M059J (cell line): ENCODE measurements at places on chromosomes 5 and 9.

DNA sequence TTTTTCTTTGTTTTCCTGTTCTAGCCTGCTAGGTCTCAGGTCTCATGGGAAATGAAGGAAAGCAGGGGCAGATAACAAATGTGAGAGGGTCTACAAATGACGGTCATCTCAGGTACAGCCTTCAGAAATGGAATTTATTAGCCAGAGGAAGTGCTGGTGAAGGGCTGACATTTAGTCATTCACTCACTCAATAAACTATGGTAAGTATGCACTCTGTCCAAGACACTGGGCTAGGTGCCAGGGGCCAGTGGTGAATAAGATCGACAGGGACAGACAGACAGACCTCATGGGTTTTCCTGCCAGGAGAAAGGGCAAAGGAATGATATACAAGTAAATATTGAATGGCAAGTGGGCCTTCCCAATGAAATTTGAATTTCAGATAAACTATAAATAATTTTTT lies 6.3 kb downstream of the PDE6A start:
- DNase-seq, result peak; percentile 98

GRCh38 chr5:65854925-65855324 lies 71.5 kb upstream of the ERBIN start:
- DNase-seq, result no peak

DNA sequence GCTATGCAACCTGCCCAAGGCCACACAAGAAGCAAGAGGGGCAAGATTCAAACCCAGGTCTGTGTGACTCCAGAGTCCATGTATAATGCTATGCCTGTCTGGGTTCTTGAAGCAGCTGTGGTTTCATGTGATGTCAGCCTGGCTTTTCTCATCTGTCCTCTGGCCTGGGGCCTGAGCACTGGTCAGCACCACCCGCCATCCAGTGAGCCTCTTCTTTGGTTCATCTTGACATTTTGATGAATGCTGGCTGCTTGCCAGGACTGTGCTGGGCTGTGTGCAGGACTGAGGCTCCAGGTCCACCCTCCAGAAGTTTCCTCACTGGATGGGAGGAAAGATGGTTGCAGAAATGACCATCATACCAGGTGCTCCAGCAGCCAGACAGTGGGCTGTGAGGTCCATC lies 61.5 kb downstream of the TSTD2 start:
- DNase-seq, result no peak

DNA sequence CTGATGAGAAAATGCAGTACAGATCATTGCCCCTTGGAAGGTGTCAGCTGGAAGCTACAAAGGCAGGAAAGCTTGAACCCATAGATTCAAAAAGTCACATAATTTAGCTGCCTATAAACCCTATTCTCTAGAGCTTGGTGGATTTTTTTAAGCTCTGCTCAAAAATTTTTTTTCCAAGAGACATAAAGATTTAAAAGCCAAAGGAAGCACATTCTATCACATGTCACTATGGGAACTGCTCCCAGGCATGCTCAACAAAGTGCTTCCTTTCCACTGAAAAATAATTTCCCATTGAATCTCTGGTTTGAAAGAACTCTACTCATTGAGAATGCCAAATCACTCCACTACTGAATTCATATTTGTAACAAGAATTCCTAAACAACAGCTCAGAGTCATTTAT lies 419.8 kb downstream of the CETN3 start:
- DNase-seq, result no peak

DNA sequence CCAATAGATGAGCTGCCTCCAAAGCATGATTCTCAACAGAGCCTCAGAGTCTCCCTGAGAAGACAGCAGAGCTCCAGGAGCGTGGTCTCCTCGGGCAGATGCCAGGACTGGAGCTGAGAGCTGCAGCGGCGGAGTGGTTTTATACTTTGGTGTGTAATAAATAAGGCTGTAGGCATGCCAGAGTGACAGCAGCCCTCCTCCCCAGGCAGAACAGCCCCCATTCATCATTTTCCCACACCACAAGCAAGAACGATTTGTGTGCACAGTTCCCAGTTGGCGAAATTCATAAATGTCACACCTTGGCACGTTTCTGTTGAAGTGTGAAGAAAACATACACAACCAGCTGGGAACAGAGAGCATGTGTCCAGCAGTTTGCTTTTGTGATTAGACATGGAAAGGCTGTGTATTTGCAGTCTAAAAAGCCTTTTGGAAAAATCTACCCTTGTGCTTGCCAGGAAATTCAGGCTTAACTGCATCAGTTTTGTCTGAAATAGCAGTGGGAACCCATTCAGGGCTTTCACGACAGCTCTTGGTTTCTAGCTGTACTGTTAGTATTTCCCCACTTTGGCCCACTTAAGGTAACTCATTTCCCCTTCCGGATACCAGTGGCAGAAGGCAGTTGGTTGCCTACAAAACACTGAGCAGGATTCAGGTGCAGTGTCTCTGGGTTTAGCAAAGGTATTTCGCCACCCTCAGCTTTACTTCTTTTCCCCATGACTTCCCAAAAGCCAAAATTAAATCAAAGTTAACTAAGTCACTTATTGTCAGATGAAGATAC lies at the start of gene C1QTNF3:
Gene C1QTNF3, minus strand, starts transcription at position 115 of the 778 bp plus-strand sequence. Its CDS starts 88 bp downstream, at position 27.
- DNase-seq, result no peak

- peak; percentile 77 for DNase-seq
Measured at GRCh38 chr5:142097681-142098080, 10.9 kb upstream of the NDFIP1 start.

- DNase-seq, result no peak
Measured at GRCh38 chr9:111483439-111483857, 735 bp downstream of the ECPAS start.

DNA sequence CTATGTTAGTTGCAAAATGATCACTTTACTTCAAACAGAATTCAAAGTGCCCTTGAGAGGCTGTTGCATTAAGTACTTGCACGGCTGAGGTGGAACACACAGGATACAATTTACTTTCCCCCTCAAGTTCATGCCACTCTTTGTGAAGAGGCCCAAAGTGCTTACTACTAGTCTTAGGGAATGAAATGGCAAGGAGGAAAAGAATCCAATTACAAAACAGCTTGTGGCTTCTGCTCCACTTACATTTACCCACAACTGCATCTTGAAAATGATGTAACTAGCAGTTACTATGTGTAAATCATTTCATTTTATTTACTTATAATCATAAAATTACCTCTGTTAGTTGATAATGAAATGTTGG lies 14.6 kb downstream of the FOXD1 start:
- no peak for DNase-seq

GRCh38 chr5:139955616-139956273 lies 87.4 kb downstream of the NRG2 start:
- DNase-seq, result peak; percentile 6

DNA sequence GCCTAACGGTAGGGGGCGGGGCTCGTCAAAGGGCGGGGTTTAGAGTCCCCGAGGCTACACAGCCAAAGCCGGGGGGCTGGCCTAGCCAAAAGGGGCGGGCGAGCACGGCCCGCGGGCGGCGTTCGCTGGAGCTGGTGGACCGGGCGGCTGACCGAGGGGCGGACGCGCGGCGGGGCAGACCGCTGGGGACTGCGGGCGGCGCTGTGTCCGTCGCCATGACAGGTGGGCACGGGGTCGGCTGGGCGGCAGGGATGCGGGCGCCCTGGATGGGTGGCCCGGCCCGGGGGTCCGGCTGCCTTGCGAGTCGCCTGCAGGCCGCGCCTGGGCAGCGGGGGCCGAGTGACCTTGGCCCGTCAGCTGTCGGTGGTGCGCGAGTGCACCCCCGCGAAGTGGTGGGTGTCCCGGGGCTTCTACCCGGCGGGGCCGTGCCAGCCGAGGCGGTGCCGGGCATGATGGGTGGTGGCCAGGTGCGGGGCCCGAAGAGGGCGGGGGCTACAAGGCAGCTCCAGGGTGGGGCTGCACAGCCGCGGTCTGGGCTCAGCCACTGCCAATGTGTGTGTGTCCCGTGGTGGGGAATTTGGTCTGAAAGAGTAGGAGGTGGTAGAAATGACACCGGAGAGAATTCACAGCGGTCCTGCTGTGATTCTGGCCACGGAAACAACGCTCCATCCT lies at the start of gene CARD19:
Gene CARD19, plus strand, starts transcription at position 87 of the 672 bp plus-strand sequence. Its CDS starts 129 bp downstream, at position 216.
- peak; percentile 51 for DNase-seq

DNA sequence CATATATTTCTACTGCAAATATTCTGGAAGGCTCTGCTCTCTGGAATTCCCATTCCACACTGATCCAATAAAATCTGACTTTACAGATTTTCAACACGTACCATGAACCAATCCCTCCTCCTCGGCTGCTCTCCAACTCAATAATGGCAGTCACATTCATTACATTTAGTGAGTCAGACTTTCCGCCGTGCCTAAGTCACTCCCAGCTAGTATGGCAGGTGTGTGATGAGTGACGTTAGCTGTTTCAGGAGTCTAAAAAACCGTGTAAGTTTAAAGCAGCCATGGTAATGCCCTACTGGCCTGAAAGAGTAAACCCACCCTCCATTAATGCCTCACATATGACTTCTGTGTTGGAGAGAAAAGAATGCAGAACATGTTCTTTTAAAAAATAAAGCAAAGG lies 3.3 kb downstream of the FBN2 start:
- DNase-seq, result no peak

GRCh38 chr9:111094958-111095357 lies 56.7 kb upstream of the LPAR1 start:
- peak; percentile 11 for DNase-seq

- DNase-seq, result no peak
Measured at GRCh38 chr9:123500336-123500735, 144.3 kb downstream of the CRB2 start.

DNA sequence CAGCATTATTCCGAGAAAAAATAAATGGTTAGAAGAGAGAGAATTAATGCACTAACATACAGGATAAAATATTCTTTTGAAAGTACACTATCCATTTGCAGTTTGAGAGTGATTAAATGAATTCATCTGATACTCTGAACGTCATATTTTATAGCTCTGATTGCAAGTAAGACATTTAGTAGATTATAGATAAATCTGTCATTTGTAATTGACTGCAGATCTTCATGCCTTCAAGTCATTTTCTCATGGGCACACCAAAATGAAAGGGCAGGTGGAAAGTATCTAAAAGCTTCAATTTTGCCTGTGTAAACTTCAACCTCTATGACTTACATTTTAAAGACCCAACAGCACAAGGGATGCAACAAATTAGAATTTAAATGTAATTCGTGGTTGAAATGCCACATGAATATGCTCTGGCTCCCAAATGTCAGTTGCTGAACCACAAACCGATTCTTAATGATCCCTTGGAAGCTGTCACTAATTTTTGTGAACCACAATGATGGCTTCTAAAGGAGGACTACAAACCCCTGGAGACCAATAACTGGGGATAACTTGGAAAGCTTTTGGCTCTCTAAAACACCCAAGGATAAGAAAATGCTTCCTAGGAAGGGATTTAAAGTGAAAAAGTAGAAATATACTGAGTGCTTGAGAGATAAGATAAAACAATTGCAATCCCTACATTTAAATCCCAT lies 3.9 kb downstream of the TYRP1 start:
- DNase-seq, result peak; percentile 38

DNA sequence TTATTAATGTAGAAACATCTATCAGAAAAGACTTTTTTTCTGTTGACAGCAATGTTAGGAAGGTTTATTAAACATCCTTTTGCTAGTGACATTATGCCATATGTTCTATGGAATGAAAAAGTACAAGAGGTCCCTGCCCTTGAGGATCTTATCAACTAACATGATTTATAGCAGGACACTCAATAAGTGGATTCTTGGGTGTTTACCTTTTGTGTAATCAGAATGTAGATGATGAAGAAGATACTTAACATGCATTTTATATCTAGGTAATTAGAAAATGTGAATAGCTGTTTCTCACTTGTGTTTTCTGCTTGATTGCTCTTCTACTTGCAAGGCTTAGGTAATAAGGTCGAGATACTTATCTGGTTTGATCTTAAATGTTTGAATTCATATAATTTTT lies 4.9 kb downstream of the HMGCR start:
- no peak for DNase-seq

DNA sequence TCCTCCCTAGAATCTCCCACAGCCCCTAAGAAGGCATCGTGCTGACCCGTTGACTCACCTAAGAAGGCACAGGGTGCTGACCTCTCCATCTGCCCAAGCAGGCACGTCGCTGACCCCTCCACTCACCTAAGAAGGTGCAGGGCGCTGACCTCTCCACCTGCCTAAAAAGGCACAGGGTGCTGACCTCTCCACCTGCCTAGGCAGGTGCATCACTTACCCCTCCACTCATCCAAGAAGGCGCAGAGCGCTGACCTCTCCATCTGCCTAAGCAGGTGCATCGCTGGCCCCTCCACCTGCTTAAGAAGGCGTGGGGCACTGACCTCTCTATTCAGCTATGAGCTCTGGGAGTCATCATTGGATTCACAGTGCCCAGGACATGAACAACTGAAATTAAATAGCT lies 54.4 kb upstream of the FCN1 start:
- DNase-seq, result no peak

- no peak for DNase-seq
Measured at GRCh38 chr9:79145442-79145841, 426.3 kb upstream of the TLE4 start.

DNA sequence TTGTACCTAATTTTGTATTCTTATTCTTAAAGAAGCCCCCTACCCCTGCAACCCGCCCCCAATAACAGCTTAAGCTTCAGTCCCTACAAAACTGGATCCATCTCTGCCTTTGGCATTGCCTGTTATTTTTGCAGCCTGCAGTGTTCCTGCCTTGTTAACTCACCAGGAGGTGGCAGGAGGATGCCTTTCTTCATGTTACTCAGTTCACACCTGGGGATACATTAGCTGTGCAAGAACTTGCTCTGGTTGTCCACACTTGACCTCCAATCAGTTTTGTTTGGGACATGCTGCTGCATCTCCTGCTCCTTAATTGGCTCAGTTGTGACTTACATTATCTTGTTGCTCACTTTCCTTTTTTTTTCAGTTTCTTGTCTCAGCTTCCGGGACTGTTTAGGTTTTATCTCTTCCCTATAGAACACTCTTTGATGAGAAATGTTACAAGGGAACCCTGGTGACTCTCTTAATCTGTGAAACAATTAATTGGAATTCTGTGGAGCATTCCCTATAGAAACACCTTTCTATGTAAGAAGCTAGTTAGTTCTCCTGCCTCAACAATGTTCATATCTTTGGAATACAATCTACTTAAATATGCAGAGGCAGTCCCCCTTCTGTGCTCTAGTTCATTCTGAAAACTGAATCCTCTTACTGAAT lies 467.7 kb upstream of the ACO1 start:
- no peak for DNase-seq

DNA sequence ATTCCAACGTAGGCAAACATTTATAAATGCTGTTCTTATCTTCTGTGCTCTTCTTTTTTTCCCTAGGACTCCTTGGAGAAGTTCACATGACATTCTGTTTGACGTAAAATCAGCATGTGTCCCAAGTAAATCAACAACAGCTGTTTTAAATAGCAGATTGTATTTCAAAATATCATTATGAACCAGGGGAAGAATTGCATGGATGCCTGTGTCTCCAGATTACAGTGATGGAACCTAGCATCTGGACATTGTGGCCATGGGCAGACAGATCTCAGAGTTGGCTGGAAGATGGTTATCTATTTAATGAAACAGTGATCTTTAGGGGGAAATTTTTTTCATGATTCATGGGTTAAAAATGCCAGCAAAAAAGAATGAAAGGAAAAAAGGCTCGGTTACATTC lies 222.0 kb downstream of the MAN2A1 start:
- DNase-seq, result peak; percentile 31
